ENCODE measurements at places on chromosomes 13 and 19.
A peak's percentile ranks its signal among the peaks of the same experiment; 100 is the strongest.

GRCh38 chr19:33610588-33610987, 11.2 kb upstream of the CHST8 start:
- no peak for DNase-seq

DNA sequence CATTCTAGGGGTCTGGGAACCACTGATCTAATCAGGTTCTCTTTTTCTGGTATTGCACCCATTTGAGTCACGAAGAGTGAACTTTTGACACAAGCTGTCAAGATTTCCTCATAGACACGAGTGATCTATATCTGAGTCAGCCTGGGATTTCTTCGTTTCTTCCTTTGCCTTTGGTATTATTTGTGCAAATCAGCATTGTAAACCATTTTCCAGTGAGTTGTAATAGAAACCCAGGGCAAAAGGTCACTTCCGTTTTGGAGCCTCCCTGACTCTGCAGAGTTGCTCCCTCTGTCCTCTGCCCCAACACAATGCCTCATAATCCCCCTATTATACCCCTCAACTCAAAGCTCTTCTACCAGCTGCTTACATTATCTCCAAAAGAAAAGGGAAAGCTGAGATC, 615.1 kb downstream of the EFNB2 start:
- no peak for DNase-seq

- no peak for DNase-seq
These were observed 519 bp downstream of the PTPRS start for GRCh38 chr19:5339950-5340636.

GRCh38 chr19:15300533-15301197, 31.7 kb downstream of the BRD4 start:
- DNase-seq: peak; percentile 84

- DNase-seq: no peak
These were observed 865.4 kb downstream of the SLITRK6 start for GRCh38 chr13:84933797-84934196.
